ENCODE measurements at places on chromosomes 6 and 20. TPM values are rescaled to one million over a fixed set of nuclear protein-coding genes. Genes with fewer than 3 reads are reported as not detected.
A peak's percentile ranks its signal among the peaks of the same experiment; 100 is the strongest.

- no peak for DNase-seq
These were observed 987.5 kb downstream of the HACE1 start for GRCh38 chr6:103872233-103872632.

Gene EYS
- total RNA-seq, result 0.25 TPM

GRCh38 chr6:158849899-158850806, 31.0 kb upstream of the EZR start:
- no peak for DNase-seq

Gene SLC26A8
- total RNA-seq, result not detected

GRCh38 chr20:58956078-58956477, 25.0 kb upstream of the NELFCD start:
- no peak for DNase-seq

GRCh38 chr6:63452125-63452524, 120.2 kb upstream of the LOC128125822 start:
- DNase-seq, result no peak

Gene FKBP5
- 78.4 TPM for total RNA-seq

DNA sequence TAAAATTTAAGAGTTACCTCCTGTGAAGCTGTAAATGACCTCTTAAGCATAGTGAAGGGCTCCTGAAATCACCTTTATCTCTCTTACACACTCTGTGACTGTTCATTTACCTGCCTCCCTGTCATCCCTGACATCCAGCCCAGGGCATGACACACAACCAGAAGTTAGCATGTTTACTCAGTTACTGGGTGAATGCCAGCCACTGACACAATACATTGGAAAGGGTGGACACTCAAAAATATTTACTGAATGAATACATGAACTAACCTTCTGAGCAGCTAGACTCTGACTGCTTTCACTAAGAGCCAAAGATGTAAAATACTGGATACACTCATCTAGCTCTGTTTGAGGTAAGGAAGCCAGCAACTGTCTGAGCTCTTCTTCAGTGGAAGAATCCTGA, 25.3 kb downstream of the SERAC1 start:
- DNase-seq, result peak; percentile 38

GRCh38 chr6:130604841-130605399, 222.3 kb upstream of the SMLR1 start:
- DNase-seq, result no peak

Gene MYO6
- total RNA-seq, result 47.6 TPM

DNA sequence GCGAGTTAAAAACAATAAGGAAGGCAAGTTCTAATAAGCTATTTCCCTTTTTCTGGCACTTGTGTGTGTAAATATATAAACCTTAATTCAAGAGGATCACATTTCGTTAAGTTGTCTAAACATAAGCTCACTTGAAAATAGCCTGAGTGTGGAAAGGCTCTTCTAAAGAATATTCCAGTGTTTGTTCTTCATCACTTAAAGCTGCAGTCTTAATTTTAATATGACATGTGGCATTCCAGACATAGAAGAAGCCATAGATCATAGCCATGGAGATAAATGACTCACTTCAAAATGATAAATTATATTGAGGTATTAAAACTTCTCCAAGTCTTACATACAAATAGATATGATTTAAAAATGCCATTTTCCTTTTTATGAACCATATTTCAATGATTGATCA, 42.1 kb downstream of the IYD start:
- DNase-seq, result no peak

- peak; percentile 54 for DNase-seq
These were observed 21.1 kb upstream of the NOTCH4 start for GRCh38 chr6:32244946-32245398.

- DNase-seq, result no peak
These were observed 591.3 kb upstream of the NOX3 start for GRCh38 chr6:156046841-156047449.

Gene AARS2
- 4.5 TPM for total RNA-seq

GRCh38 chr6:125562156-125562555, 187.3 kb upstream of the HEY2 start:
- no peak for DNase-seq

Gene FRK
- total RNA-seq, result 4.6 TPM

DNA sequence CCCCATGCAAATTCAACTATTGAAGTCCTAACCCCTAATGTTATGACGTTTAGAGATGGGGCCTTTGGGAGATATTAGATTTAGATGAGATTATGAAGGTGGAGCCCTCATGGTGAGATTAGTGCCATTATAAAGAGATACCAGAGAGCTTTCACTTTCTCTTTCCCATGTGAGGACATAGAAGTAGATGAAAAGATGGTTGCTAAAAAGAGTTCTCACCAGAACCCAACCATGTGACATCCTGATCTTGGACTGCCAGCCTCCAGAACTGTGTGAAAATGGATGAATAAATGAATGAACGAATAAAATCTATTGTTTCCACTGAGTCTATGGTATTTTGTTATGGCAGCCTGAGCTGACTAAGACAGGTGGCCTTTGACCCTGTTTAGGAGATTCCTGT, 50.6 kb upstream of the FBXO30 start:
- DNase-seq, result no peak

DNA sequence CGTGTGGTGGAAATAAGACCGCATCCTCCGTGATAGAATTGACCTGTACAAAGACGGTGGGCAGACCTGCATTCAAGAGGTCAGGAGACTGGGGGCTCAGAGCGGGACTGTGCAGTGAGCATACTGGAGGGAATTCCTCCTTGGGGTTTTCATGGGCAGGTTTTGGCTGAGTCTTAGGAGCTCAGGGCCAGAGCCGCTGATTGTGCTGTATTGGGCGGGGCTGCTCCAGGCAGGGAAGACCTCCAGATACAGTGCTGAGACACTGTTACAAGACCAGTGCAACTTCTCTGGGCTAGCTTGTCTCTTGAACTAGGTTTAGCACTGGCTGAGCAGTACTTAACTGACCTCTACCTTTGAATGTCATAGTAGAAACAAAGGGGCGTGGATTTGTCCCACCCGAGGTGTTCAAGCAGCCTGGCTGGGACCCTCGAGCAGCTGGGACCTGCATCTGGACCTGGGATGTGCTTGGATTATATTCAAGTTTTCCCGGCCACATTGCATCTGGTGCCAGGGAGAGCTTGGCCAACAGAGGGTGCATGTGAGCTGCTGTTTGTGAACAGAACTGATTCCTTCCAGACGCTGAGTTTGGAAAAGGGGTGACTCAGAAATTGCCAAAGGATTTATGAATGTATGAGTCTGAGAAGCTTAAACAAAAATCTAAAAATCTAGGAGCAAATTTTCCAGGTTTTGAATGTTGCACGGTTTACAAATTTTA, 33.4 kb upstream of the SLC22A1 start:
- peak; percentile 18 for DNase-seq

DNA sequence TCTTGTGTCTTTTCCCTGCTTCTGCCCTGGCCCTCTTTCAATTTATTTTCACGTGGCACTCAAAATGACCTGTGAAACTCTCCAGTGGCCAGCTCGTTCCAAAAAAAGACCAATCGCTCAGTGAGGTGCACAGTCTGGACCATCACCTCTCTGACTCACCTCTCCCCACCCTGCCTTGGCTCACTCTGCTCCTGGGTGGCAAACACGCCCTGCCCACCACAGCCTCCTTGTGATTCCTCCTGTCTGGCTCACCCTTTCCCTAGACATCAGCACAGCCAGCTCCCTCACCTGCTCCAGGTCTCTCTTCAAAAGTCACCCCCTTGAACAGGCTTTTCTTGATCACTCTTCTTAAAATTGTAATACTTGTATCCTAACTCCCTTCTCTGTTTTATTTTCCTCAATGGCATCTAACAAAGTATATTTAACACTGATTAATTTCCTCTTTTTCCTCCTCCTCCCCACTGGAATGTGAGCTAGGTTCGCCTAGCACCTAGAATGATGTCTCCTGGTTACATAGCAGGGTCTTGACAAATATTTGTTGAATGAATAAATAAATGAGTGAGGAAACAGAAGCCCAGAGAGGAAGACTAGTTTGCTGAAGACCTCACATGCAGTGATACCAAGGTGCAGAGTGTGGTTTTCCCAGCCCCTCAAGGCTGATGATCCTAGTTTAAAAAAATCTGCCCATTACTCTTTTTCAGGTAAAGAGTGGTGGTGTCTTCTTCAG, 109.0 kb downstream of the GJA10 start:
- DNase-seq, result no peak

DNA sequence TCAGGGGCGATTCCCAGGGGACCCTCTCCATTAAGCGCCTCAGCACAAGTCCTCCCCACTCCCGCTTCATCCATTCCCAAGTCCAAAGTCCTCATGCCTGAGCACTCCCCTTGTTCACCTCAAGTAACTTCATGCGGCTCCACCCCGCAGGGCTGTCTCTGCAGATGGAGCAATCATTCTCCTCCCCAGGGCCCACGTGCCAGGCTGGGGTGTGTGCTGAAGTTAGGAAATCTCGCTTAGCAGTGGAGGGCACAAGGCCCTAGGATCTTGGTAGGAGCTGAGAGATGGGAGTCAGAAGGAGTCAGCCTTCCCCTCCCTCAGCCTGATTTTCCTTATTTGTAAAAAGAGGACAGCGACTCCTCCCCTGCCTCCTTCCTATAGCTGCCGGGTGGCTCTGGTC, 3.5 kb downstream of the TGM3 start:
- peak; percentile 29 for DNase-seq

GRCh38 chr6:57265755-57266221, 43.7 kb upstream of the RAB23 start:
- DNase-seq, result no peak

DNA sequence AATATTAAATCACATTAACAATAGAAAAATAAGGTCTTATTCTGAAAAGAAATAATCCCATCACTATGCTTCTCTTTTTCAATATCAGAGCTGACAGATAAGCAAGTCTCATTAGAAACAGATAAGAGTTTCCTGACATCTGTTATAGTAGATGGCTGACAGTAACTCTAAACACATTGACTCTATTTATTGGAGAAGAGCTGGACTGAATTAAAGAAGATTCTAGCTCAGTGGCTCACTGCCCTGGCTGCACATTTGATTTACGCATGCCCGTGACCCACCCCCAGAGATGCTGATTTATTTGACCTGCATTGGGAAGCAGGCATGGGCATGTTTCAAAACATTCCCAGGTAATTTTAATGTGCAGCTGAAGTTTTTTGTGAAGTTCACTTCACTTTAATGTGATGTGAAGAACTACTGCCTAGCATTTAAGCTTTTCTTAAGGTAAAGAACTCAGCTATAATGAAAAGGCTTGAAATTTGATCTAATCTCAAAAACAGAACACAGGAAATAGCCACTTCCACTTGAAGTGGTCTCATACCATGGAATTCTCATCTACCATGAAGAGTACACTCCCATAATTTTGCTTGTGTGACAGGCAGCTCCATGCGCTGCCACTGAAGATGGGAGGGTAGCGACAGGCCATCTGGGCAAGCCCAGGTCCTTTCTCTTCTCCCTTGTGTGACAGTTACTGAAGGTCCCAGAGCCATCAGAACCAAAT, 162.3 kb downstream of the TPBG start:
- no peak for DNase-seq

- DNase-seq, result no peak
These were observed 5.3 kb downstream of the PTK6 start for GRCh38 chr20:63531686-63532448.

DNA sequence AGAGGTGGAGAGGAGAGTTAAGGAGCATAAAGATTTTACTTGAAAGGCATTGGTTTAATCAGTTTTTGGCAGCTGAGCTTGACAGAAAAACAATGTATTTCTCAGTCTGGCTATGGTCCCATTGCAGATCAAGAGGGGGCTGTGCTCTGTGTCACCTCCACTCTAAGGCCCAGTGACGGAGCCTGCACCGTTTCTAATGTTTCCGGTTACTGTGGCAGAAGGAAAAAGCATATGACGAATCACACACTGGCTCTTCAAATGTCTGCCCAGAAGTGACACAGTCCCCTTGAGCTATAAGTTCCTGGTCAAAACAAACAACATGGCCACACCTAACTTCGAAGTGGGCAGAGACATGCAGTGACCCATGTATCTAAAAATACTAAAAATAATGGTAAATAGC, 372.0 kb downstream of the PLCB1 start:
- no peak for DNase-seq

Gene MMP24
- 5.4 TPM for total RNA-seq

DNA sequence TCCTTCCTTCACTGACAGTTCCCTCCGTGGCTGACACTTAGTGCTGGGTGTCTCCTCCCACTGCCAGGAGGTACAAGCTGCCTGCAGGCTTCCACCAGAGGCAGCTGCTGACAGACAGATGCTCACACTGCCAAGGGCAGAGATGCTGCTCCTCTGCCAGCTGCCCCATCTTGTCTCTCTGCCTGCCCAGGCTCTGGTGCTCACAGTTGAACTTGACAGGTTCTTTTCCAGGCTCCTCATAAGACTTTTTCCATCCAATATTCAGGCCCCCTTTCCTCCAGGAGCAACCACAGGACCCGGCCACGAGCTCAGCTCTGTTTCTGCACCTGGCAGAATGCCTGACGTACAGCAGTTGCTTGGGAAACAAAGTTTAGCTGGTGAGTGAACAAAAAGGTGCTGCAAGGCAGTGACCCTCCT, 79.8 kb downstream of the PSMB1 start:
- no peak for DNase-seq

DNA sequence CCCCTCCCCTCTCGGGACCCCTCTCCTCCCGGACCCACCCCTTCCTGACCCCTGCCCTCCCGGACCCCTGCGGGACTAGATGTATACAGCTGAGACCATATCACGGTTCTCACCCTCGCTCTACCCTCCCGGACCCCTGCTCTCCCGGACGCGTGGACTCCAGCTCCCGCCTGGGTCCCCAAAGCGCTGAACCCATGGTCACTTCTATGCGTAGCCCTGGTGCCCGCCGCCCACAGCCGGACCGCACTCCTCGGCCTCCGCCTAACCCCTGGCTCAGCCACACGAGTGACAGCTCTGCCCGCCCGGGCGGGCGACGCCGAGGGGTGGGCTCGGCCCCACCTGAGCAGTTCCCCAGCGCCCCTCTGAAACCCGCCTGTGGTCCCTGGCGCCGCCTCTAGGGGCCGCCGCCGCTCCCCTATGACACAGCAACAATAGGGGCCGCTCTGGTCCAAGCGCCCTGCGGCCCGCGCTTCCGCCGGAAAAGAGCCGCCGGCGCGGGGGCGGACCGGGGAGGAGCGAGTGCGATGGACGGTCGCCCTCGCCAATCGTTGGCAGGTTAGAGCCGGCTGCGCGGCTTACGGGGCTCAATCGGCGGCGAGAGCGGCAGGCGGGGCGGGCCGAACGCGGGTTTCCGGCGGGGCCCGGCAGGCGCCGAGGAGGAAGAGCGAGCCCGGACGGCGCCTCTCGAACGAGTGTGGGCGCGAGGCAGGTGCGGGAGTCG, at the start of gene ADRM1:
Gene ADRM1, plus strand, starts transcription at position 657 of the 721 bp plus-strand sequence. CDS start 572 bp downstream, outside the sequence.
- peak; percentile 98 for DNase-seq

- no peak for DNase-seq
These were observed 120.9 kb upstream of the SLC2A12 start for GRCh38 chr6:134173366-134173725.

DNA sequence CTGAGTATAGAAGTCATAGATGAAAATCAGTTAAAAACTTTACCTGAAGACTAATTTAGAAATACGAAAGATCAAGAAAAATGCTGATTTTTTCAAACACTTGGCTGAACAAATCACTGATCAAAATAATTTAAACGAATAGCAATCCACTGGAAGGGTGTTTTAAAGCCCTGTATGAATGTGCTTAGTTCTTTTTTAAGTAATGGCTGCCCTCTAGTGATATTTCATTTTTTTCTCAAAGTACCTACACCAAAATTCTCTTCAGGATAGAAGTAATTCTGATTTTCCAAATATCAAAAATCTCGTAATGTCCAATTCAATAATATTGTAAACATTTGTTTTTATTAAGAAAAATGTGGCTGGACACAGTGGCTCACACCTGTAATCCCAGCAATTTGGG, 32.5 kb downstream of the AKAP7 start:
- DNase-seq, result no peak

- no peak for DNase-seq
These were observed 92.3 kb upstream of the BEND6 start for GRCh38 chr6:56862415-56863175.

- DNase-seq, result no peak
These were observed 496.7 kb downstream of the UTRN start for GRCh38 chr6:144781836-144782235.
